Esophagus mucosa (tissue), 1 donor: ENCODE measurements at places on chromosomes 1 and 21. TPM values are rescaled to one million over a fixed set of nuclear protein-coding genes. Genes with fewer than 3 reads are reported as not detected.

GRCh38 chr1:173666646-173667045, 3.0 kb downstream of the ANKRD45 start:
- no peak for ATAC-seq

GRCh38 chr1:8349473-8349865, 31.6 kb downstream of the SLC45A1 start:
- no peak for ATAC-seq

The CBR1 gene
- total RNA-seq, result 131 TPM

- ATAC-seq, result peak; percentile 1
These were observed 3.2 kb downstream of the ID3 start for GRCh38 chr1:23555986-23556634.

The LCE3D gene
- total RNA-seq, result 7.7 TPM

DNA sequence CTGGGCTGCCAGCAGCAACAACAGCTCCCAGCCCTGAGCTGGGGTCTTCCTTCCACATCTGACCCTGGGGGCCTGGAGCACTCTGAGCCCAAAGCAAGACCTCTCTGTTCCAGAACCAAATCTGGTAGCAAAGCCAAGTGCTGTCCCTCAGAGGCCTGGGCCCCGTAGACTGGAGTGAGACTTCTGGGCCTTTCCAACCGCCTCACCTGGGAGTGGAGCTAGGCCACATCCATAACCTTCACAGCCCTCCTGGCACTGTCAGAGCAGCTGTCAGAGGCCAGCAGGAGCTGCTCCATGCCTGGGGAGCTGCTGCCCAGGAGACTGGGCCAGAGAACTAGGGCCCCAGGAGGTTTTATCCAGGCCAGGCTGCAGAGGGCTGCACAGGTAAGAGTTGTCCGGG, 15.4 kb upstream of the SLC5A9 start:
- peak; percentile 31 for ATAC-seq

GRCh38 chr1:16067933-16068332, 5.5 kb downstream of the FAM131C start:
- ATAC-seq, result no peak

The FOXO6 gene
- not detected for total RNA-seq

The PIGR gene
- 35.4 TPM for total RNA-seq

DNA sequence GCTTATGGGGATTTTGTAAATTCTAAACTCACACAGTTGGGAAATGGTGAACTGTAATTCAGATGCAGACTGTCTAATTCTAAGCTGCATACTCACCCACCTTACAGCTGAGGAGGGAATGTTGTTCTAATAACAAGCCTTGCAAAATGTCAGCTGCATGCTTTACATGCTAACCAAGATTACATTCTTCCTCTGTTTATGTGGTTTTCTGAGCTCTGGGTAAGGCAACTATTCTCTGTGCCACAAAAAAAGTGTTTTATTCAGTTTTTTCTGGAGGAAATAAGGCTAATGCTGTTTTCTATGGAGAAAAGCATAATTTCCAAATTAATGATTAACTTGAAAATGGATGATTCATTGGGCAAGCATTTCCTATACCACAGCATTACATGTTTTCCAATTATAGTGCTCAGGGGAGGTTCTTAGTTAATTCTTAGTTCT, 64.9 kb downstream of the RGS13 start:
- ATAC-seq, result no peak

The PTPRF gene
- total RNA-seq, result 285 TPM

The F13B gene
- total RNA-seq, result not detected

- ATAC-seq, result no peak
These were observed 9.3 kb downstream of the FBLIM1 start for GRCh38 chr1:15767941-15768340.

GRCh38 chr1:231632119-231632518, 5.5 kb downstream of the DISC1 start:
- ATAC-seq, result no peak

The UMODL1 gene
- 0.08 TPM for total RNA-seq

The DPT gene
- total RNA-seq, result 0.56 TPM

DNA sequence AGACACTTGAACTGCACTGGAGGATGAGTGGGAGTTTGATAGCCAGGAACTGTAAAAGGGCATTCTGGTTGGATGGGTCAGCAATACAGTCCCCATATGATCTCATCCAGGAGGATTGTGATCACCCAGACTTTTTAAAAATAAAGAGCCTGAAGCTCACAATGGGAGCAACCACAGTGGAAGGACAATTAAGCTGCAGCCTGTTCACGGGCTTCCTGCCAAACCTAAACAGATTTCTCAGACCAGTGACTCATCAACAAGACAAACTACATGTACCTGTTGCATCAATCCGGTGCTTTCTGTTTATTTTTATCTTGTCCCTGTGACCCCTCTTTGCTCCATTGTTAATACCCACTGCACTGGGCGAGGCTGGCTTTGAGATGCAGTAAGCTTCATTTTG, 52.3 kb downstream of the PAPPA2 start:
- no peak for ATAC-seq

GRCh38 chr1:173818459-173818858, 6.0 kb upstream of the DARS2 start:
- ATAC-seq, result no peak

The MANEAL gene
- total RNA-seq, result 3.1 TPM

The TDRD5 gene
- not detected for total RNA-seq

DNA sequence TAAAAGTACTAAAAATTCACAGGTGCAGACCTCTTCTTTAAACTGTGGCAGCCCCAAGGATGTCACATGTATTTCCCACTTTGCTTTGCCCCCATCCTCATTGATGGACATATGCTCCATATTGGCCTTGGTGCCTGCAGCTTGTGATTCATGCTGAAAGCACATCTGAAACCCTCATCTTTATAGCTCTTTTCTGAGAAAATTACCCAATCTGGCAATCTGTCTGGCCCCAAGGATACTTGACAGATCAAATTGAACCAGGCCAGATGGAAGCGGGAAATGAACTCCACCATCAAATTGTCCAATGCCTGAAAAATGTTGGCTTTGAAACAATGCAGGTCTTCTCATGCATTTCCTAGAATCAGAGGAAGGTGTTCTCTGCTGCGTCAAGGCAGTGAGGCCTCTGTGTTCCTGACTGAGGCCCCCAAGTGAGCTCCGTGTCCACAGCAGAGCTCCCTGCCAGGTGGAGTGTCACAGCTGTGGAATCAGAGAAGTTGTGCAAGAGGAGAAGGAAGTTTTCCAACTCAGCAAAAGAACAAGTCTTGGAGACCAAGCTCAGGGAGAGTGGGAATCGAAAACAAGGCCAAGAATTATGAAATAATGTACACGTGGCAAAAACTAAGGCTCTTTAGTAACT, 323.7 kb downstream of the PLPP3 start:
- ATAC-seq, result no peak

DNA sequence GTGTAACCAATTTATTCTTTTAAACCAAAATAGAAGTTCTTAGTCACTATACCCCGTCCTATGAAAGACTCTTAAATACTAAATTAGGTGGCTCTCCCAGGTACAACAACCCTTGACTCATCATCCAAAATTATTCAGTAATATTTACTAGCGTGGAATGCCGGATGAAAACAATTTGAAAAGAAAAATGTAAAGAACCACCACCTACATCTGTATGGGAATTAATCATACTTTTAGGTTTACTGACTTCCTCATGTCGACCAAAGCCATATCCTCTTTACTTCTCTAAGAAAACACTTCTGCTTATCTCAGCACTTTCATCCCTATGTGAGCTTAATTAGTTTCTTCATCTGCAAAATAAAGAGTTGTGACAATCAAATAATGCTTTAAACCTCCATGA, 139.6 kb downstream of the AKT3 start:
- no peak for ATAC-seq

- ATAC-seq, result no peak
These were observed 13.4 kb downstream of the SPOCD1 start for GRCh38 chr1:31802190-31803150.

DNA sequence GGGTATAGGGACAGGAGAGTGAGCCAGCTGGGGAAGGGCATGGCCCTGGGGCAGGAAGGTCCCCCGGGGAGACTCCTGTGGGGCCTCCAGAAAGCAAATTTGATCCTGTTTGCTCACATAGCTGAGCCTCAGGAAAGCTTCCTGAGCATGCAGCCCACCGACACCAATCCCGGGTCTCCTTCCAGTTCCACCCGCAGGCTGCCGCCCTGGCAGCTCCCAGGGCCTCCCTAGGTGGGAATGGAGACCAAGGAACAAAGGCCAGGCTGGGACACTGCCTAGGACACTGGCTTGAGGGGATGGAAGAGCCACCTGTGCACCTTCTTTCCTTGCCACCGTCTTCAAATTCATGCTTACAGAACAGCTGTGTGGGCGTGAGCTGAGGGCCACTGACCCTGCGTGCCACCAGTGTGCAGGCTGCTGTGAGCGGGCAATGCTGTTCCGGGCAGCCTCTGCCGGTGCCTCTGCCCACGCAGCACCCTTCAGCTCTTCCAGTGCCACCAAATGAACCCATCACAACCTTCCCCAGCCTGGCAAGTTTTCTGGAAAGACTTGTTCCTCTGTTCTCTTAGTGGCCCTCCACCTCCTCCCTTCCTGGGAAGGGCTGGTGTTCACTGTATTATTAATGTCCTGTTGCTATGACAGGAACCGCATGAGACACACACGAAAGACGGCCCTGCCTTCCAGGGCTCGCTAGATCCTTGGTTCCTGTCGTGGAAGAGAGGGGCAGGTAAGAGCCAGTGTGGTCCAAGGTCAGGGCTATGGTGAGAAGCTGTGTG, 53.6 kb downstream of the ACBD3 start:
- ATAC-seq, result peak; percentile 84

The GPR37L1 gene
- 0.12 TPM for total RNA-seq

The LCE6A gene
- total RNA-seq, result not detected

The FCRL5 gene
- 0.72 TPM for total RNA-seq

DNA sequence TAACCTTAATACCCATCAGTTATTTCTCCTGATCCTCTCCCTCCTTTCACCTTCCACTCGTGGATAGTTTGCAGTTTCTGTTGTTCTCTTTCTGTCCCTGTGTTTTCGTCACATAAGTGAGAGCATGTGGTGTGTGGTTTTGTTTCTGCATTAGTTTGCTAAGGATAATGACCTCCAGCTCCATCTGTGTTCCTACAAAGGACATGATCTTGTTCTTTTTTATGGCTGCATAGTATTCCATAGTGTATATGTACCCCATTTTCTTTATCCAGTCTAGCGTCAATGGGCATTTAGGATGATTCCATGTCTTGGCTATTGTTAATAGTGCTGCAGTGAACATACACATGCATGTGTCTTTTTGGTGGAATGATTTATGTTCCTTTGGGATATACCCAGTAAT, 36.6 kb upstream of the GPR25 start:
- no peak for ATAC-seq

GRCh38 chr1:43455213-43455889, 1.6 kb upstream of the HYI start:
- no peak for ATAC-seq

GRCh38 chr1:67372136-67372535, 58.1 kb downstream of the SERBP1 start:
- ATAC-seq, result peak; percentile 21

DNA sequence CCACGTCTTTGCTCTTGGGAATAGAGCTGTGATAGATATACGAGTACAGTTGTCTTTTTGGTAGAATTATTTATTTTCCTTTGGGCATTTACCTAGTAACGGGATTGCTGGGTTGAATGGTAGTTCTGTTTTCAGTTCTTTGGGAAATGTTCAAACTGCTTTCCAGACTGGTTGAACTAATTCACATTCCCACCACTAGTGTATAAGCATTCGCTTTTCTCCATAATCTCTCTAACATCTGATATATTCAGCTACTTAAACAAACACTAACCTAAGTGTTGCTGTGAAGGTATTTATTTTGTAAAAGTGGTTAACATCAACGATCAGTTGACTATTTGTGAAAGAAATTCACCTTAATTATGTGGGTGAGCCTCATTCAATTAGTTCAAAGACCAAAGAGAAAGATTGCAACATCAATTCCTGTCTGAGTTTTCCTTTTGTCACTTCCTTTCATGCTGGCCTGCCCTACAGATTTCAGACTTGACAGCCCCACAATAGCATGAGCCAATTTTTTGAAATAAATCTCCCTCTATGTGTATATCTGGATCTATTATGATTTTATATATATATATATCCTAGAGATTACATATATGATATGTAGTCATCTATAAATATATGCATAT, 26.7 kb upstream of the DUSP10 start:
- ATAC-seq, result no peak

GRCh38 chr1:79554688-79555087, 548.2 kb upstream of the ADGRL4 start:
- no peak for ATAC-seq

GRCh38 chr1:51776408-51776807, 102.1 kb downstream of the NRDC start:
- ATAC-seq, result no peak

DNA sequence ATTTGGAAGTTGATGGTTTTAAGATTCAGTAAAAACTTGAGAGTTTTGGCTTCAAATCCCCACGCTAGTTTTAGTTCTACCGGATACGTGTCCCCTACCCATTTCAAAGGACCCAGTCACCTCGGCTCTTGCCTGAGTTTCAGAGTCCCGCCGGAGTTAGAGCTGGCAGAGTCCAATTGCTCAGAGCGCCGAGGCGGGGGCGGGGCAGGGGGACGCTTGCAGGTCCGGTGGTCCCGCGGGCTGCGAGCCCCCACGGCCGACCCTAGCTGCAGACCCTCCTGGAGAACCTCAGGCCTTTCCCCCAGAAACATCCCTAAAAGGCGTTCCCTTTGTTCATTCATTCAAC, 765 bp upstream of the VPS45 start:
- peak; percentile 35 for ATAC-seq

DNA sequence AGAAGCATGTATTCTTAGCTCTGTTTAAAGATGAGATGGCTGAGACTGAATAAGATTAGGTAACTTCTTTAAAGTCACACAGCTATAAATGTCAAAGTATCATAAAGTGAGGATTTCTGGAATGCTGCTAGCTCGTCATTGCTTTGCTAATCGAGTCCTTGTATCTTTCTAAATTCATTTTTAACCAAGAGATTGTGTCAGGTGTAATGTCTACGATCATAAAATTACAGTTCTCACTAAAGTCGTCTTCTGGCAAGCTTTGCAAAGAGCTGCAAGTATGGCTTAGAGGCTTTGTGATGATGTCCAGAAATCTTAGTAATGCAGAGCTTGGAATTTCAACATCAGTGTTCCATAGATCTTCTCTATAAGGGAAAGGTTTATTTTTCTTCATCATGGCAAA, 569.8 kb downstream of the LMO4 start:
- ATAC-seq, result no peak

The PTPN7 gene
- total RNA-seq, result 1.2 TPM

DNA sequence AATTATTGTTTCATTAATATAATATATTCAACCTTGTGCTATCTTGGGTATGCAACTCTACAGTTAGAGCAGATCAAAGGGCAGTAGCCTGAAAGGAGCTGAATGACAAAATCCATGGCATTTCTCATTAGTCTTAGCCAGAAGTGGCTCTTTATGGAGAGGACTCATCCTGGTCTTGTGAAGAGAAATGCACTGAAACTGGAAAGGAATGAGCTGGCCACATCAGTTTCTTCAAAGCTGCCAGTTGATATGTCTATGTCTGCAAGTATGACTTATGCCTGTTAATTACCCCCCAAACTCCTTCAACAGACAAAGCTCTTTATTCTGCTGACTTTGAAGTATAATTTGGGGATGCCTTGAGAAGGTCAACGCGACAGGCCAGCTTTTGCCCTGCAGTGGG, 119.0 kb upstream of the UBE2U start:
- ATAC-seq, result no peak
